8988T (cell line): ENCODE measurements at places on chromosomes 4 and X.

DNA sequence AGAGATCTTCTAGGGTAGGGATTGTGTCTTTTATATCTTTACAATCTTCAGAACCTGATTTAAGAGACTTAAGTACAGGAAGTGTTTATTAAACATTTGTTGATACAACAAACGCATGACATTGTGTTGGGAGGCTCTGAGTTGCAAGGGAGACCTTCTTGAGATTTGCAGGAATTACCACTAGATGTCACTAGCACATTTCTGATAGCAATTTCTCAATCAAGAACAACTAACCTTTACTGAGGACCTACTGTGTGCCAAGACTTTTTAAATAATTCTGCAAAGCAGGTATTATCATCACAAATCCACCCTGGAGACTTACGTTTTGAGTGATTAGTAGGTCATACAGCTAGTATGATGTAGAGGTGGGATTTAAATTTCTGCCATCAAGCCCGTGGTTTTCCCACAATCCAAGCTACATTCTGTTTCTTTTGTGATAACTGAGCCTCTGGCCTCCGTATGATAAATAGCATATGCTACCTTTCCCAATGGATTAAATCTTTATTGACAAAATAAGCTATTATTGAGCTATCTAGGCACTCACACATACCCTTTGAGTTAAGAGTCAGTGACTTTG, 986.0 kb downstream of the CCSER1 start:
- DNase-seq: no peak

- no peak for DNase-seq
Observed at GRCh38 chr4:140152751-140153418, 1.1 kb downstream of the MAML3 start.

DNA sequence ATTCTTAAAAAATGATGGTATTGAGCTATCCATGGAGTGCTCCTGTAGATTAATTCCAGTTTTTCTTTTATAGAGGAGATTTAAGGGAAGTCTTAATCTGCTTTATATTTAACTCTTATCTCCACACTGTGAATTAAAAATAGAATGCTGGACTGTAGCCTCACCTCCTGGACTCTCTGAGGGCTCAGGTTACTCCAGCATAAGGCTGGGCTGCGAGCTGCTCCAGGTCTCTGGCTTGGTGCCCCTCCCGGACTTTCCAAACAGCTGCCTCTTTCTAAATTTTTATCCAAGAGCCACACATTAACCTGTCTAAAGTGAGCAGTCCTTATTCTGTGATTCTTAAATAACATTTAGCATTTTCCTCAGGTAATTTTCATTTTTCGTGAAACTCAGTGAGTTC, 218.7 kb upstream of the JADE1 start:
- no peak for DNase-seq

- no peak for DNase-seq
Observed at GRCh38 chr4:187357821-187358220, 634.2 kb upstream of the FAT1 start.

- DNase-seq: no peak
Observed at GRCh38 chr4:124941267-124941666, 228.7 kb upstream of the ANKRD50 start.

GRCh38 chr4:24489870-24490269, 94.5 kb downstream of the DHX15 start:
- no peak for DNase-seq
